ENCODE measurements at places on chromosomes 5 and 9.

DNA sequence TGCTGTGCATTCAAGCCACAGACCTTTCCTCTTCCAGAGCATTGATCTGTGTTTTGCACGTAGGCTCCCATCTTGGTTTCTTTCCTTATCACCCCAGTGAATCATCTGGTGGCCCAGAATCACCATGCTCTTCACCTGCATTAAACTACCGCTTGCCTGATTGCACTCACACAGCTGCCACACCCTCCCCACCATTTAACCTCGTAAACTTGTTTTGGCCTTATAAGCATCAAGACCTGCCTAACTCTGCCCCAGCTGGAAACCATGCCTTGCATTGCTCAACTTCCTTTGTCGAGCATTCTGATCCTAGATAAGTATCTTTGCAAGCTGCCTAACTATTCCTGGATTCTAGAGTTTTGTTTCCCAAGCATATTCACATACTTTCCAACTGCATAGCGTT lies 369.6 kb upstream of the SEMA6A start:
- DNase-seq = no peak

- DNase-seq = no peak
Measured at GRCh38 chr5:125409234-125409860, 662.9 kb upstream of the ZNF608 start.

DNA sequence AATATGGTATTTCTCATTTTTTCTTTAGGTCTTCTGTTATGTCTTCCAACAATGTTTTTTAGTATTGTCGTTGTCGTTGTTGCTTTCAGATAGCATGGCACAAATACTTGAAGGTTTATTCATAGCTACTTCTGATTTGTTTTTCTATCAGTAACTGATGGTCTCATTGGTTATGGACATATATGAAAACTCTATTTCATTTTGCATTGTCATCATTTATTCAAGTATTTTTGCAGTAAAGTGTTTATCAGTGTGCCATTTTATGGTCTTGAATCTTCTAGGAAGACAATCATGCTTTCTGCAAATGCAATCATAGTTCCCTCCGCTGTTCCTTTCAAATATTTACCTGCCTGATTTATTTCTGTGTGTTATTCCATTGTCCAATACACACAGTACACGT lies 44.0 kb upstream of the PRUNE2 start:
- no peak for DNase-seq

GRCh38 chr9:137371946-137372651 lies 50.9 kb downstream of the EXD3 start:
- DNase-seq = peak; percentile 18

- DNase-seq = no peak
Measured at GRCh38 chr9:100027543-100027942, 71.3 kb downstream of the ERP44 start.

DNA sequence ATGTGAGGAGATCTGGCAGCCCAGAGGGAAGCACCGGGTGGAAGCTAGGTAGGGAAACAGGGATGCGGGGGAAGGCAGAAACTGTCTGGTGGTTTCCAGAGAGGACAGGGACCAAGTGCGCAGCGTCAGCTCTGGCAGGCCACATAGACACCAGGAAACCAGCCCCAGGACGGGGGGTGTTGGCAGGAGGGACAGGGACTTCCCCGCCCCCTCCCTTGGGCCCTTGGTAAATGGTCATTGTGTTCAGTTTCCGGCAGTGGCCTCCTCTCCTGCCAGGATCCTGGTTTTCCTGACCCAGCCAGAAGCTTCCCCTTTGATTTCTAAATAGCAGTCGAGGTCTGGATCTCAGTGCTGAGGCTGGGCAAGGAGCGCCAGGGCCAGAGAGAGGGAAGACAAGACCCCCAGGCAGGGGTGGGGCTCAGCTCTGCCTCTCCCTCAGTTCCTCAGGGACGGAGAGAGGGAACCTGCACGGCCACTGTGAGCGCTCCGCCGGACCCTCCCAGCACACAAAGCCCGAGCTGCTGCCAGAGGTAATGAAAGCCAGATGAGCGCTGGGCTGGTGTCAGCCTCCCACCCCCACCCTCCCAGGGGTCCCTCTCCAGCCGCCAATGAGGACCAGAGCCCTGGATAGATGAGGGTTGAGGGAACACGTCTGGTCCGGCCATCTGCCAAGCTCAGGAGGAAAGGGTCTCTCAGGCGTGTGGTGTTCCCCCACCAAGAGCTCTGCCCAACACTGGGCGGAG lies 1.8 kb downstream of the RALGDS start:
- DNase-seq = peak; percentile 69

DNA sequence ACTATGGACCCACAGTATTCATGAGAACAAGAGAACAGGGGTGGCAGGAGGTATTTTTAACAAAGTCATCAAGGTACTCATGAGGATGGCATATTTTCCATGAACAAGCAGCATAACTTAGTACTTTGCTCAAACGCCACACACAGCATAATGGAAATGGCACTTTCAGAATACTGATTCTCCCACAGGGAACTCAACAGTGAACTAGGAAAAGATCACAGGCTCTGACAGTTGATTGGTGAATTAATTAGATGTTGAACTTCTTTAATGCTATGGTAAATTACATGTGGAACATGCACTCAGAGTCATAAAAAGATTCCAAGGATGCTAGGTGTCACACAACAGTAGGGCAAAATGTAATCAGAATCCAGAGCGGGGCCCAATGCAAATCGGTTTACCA lies 1088.6 kb upstream of the C9orf72 start:
- no peak for DNase-seq

DNA sequence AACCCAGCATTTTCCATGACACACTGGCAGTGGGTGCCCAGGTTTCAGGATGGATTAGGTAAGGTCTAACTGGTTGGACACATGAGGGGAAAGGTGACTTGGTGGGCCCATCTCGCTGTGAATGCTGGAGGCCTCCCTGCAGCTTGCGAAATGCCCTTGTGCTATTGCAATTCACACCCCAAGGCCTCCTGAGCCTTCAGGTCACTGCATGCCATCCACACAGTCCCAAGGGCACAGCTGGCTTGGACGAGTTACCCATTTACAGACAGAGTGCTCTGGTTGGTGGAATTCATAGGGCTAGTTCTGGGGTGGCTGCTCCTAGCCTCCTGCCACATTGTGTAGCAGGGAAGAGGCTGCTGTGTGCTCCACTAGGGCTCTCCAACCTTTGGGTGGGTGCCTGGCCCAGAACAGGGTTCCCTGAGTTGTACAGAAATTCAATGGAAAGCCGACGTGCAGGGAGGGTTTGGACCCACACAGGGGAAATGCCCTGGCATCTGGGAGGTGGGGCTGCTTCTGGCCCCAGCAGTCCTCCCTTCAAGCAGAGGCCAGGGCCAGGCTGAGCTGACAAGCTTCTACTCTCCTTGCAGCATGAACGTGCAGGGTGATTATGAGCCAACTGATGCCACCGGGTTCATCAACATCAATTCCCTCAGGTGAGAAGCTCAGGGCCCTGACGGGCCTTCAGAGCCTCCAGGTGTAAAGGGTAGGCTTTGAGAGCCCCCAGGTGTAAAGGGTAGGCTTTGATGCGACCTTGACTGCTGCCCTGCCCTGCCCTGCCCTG lies 54.3 kb downstream of the ASS1 start:
- no peak for DNase-seq

GRCh38 chr5:5387777-5388176 lies 34.7 kb upstream of the ICE1 start:
- DNase-seq = no peak

GRCh38 chr9:84357275-84357674 lies 16.7 kb upstream of the SLC28A3 start:
- DNase-seq = no peak

DNA sequence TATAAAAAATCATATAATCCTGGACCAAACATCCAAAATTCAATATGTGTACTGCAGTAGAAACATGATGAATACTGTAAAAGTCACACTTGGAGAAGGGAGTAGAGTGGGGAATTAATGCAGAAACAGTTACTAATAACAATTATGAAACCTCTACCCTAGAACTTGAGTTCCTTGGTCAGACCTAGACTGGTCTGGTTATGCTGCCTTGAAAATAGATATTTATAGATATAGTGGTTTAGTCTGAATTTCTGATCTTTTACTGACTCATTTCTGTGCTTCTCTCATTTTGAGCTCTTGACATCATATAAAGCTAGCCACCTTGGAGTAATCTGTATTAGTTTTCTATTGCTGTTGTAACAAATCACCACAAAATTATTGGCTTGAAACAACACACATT lies 808.7 kb upstream of the CDH10 start:
- no peak for DNase-seq

DNA sequence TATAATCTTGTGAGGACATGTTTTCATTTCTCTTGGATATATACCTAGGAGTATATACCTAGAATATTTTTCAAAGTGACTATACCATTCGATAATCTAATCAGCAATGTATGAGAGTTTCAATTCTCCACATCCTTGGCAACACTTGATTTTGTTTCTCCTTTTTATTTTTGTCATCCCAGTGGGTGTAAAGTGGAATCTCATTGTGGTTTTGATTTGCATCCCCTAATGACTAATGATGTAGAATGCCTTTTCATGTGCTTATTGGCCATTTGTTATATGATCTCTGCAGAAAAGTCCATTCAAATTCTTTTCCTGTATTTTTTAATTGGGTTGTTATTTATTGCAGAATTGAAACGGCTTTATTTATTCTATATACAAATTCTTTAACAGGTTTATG lies 15.2 kb downstream of the ZCCHC9 start:
- no peak for DNase-seq

DNA sequence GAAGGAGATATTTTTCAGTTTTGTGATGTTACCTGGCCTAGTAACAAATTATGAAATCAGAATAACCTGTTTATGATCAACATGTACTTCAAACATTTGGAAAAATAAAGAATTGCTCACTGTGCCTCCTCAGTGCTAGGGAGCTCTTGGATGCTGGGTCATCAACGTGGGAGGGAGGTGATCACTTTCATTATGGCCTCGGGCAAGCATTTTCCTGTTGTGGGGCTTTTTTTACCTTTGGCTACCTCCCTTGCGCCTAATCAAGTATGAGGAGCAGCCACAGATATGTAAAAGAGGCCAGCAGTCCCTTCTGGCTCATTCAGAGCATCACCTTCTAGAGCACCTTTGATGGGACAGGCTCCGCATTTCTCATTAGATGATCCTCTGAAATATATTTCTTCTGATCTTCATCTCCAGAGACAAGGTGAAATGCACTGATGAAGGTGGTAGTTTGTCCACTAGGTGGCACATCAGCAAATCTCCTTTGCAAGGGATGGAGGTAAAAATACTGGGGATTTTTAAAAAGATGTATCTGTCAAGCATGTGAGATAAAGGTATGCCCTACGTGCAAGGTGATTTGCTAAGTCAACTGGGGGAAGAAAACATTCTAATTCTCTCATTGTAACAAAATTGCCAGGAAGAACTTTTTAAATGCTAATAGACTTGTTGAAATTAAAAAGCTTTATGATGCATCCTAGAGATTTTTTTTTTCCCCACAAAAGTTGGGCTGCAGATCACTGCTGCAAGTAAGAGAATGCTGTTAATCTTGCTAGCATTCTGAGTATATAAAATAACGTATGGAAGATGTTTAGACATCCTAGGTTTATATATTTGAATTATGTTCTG lies 218.2 kb downstream of the MAST4 start:
- DNase-seq = no peak

- peak; percentile 83 for DNase-seq
Measured at GRCh38 chr9:126705767-126706697, 92.3 kb downstream of the LMX1B start.

DNA sequence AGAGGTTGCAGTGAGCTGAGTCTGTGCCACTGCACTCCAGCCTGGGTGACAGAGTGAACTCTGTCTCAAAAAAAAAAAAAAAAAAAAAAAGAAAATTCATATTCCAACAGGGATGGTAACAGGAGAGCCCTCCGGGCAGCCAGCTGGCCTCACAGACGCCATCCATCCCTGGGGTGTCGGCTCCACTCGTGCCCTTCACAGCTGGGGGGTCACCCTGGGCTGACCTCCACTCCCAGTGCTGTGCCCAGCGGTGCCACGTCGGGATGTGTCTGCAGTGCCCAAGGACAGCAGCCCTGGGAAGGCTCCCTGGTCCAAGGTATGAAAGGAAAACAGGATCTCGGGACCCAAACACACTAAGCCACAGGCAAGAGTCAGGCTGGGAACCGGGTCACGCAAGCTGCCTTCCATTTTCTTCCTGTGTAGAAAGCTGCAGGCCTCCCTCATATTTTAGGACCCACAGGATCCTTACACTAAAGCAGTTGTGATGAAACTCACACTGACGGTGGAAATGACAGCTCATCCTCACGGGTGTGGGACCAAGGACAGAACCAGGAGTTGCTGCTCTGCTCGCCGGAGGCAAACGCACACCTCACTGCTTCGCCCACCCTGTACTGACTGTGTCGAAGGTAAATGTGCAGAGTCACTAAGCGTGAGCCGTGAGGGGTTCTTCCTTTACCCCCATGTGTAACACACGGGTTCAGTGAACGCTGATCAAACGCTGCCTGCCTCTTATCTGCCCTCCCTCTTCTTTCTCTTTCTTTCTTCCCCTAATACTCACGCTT lies 5.3 kb downstream of the SLC12A7 start:
- DNase-seq = no peak

DNA sequence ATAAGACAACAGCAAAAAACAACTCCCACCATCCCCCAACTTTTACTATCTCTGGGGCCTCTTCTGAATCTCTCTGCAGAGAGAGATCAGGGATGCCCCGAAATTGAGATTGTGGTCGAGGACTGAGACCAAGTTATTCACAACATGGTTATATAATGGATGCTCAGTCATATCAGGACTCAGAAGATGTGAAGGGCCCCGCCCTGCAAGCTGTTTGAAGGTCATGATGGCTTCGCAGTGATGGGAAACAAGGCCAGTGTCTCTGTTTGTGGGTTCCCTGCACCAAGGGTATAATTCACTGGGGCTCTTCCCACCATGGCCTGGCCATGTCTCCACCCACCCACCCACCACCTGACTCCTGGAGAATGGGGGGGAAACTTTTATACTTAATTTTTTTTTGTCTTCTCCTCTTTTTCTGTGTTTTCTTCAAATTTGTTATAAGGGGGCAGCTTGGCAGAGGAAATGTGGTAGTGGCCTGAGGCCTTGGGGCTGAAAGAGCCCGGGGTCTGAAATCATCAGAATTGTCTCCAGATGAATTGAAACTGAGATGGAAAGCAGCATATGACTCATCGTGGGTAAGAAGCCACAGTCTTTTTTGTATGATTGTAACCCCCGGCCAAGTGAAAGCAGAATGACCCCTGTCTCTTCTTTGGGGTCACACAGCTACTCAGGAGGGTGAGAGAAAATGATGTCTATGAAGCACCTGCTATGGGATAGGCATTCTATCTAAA lies 15.0 kb upstream of the TEX48 start:
- no peak for DNase-seq

All from left ventricle myocardium superior (tissue), 1 donor.